ENCODE measurements at places on chromosomes 5 and 9.

GRCh38 chr9:22265534-22265933 is 181.1 kb upstream of the DMRTA1 start:
- no peak for DNase-seq

- no peak for DNase-seq
Measured at GRCh38 chr5:74429495-74429894, 211.0 kb downstream of the ENC1 start.

GRCh38 chr9:129208207-129209032 is 30.4 kb upstream of the IER5L start:
- no peak for DNase-seq

- peak; percentile 40 for DNase-seq
Measured at GRCh38 chr9:18261181-18261580, 212.8 kb upstream of the ADAMTSL1 start.

DNA sequence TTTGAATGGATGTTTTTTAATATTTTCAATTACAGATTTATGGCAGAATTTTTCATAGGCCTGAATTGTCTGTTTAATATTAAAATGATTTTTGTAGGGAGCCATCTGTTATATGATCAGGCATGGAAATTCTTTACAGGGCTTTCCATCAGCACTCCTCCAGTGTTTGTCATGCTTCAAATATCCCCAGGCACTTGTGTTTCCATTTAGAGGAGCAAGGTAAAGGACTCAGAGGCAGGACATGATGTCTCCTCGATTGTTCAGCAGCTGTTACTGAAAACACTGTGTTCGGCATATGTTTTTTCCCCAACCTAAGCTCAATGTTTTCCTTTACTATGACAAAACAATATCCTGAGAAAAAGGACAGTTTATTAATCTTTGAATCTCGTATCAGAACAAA is 172.3 kb upstream of the RFX3 start:
- DNase-seq, result no peak

- DNase-seq, result peak; percentile 40
Measured at GRCh38 chr5:154642499-154643245, 112.5 kb upstream of the LARP1 start.

GRCh38 chr9:82024908-82025307 is 36.3 kb downstream of the SPATA31D1 start:
- no peak for DNase-seq

DNA sequence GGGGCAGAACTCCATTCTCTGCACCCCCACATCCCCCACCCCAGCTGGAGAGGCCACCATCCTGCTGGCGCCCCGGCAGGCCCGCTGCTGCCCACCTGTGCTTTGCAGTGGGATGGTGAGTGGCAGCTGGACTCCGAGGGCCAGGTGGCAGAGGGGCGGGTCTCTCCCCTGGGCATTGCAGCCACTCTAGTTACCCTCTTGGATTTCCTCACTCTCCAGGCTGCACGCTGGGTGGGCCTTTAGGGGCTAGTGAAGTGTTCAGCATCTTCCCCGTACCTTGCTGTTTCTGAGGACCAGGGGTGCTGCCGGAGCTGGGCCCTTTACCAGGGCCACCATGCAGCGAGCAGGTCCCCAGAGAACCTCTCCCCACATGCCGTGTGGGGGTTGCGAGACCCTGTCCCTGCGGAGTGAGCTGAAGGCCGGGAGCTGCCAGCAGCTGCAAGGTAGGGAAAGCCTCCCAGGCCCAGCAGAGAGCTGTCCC is 88.4 kb upstream of the SH3PXD2B start:
- no peak for DNase-seq
